GM19239 (cell line): ENCODE measurements at places on chromosomes 7 and 10.

DNA sequence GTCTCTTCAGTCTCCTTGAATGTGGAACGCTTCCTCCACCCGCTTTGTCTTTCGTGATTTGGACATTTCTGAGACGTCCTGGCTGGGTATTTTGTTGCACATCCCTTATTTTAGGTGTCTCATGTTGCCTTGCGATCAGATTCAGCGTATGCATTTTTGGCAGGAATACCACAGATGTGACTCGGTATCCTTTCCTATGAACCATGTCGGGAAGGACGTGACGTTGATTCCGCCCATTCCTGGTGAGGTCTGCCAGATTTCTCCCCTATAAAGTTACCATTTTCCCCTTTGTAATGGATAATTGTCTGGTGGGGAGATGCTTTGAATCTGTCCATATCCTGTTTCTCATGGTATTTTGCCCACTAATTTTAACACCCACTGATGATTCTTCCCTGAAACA is 49.6 kb downstream of the RBM17 start:
- no peak for DNase-seq

GRCh38 chr7:36137754-36138153 is 15.3 kb upstream of the EEPD1 start:
- DNase-seq = no peak

DNA sequence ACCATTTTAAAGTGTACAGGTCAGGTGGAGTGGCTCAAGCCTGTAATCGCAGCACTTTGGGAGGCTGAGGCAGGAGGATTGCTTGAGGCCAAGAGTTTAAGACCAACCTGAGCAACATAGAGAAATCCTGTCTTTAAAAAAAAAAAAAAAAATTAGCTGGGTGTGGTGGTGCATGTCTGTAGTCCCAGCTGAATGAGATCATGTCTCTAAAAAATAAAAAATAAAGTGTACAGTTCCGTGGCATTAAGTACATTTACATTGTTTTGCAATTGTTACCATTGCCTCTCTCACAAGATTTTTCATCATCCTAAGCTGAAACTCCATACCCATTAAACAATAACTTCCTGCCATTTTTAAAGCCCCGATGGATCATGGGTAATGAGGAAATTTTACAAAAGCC is 20.6 kb downstream of the PLCE1 start:
- DNase-seq = no peak

DNA sequence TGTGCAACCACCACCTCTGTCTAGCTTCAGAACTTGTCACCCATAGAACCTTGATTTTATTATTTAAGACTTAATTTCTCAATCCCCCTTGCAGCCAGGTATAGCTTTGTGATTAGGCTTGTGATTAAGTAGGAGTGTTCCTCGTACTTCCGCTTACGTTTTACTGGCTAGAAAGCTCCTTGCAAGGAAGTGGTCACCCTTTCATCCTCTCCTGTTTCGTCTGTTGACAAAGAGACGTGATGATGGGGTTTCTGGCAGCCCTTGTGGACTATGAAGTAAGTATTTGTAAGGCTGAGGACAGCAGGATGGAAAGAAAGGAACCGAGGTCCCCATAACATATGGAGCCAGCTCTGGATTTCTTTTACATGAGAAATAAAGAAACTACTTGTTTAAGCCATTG is 86.5 kb upstream of the KDM7A start:
- DNase-seq = no peak

DNA sequence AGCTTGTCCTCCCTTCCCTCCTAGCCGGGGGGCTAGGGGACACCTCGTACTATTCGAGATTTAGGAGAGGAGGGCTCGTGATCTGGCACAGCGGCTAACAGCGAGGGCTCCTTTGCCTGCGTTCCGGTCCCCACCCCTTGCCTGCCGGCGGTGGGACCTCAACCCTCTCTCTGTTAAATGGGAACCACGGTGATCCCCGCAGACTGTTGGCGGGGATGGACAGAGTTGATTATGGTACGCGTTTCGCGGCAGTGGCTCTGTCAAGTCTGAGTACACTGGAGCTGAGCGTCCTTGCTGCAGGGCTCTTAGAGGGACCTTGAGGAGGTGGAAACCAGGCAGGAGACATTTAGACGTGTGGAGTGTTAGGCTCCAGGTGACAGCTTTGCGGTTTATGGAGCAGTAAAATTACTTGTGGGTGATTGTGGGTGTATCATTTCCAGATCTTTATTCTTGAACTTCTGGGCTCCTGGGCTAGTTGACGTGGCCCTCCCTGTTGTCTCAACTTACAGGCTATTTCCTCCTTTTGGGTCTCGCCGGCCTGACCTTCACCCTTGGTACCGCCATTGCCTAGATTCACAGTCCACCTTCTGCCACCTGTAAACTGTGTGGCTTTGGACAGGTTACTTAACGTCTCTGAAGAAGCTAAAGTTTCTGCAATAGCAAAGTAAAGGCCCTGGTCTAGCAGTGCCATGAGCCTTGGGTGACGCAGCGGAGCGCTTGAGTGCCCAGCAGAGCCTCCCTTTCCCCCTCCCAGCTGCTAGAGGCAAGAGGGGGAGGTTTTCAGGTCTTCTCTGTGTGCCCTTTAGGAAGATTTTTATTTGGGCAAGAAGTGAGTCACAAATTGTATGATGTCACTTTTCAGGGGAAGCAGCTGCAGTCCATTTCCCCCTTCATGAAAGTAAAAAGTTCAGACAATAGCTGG is 739 bp downstream of the CASP7 start:
- peak; percentile 9 for DNase-seq
